ENCODE measurements at places on chromosomes 12 and 14.

DNA sequence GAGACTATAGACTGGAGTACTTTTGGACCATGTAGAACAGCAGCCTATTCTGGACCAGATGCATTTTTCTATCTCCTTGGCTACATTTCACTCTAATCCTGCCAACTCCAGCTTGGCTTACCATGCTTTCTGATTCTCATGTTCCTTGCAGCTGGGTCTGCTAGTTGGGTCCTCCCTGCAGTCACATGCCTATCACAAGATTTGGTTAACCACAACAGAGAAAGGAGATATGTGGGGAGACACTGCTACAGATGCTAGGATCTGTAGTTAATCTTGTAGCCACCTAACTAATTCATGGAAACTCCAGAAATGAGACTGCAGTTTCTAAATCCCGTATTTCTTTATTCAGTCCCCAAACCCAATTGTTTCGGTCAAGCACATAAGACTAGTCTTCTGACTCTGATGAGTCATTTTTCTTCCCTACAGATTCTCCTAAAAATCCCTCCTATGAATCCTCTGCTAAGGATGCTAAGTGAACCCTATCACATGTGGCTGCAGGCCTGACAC, 410.6 kb downstream of the DAD1 start:
- H3K27ac ChIP-seq = no peak overlapping the region
- peaks cover 19% of the 10 kb centered on the region for H3K4me1 ChIP-seq
- no peak for DNase-seq
- H3K36me3 ChIP-seq = no peaks in the 10 kb centered on the region
- H3K4me3 ChIP-seq = no peak overlapping the region

DNA sequence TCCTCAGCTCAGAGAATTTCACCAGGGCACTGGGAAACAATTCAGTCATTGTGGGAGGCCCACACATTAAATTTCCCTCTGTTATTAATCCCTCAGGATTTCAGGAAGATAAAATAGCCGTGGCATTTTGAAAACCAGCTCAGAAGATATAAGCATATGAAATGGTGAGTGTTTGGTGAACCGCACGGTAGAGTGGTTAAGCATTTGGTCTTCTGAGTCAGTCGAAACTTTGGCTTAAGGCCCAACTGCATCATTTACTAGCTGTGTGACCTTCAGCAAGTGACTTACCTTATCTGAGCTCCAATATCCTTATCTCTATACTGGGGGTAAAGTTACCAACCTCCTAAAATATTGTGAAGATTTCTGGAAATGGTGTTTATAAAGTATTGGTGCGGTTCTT, 5.2 kb upstream of the VRK1 start:
- peaks cover 9% of the 10 kb centered on the region for H3K4me1 ChIP-seq
- no peaks in the 10 kb centered on the region for H3K36me3 ChIP-seq
- H3K4me3 ChIP-seq = no peak overlapping the region
- peaks cover 13% of the 10 kb centered on the region for H3K27me3 ChIP-seq
- no peak overlapping the region for H3K27ac ChIP-seq

DNA sequence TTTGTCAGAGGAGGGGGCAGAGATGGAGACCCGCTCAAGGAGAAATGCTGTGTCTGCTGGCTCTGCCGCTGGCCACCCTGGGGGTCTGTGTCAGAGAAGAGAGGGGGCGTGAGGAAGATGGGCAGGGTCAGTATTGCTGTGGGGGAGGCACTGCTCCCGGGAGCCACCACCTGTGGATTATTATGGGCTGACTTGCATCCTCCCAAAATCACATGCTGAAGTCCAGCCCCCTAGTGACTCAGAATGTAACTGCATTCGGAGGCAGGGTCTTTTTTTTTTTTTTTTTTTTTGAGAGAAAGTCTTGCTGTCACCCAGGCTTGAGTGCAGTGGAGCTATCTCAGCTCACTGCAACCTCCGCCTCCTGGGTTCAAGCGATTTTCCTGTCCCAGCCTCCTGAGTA, 12.3 kb downstream of the ABCD4 start:
- no peaks in the 10 kb centered on the region for H3K27me3 ChIP-seq
- no peak overlapping the region for H3K27ac ChIP-seq
- no peak overlapping the region for H3K4me3 ChIP-seq
- H3K4me1 ChIP-seq = no peaks in the 10 kb centered on the region
- H3K36me3 ChIP-seq = peaks cover 24% of the 10 kb centered on the region

GRCh38 chr14:89293314-89293916, 123.6 kb downstream of the FOXN3 start:
- no peaks in the 10 kb centered on the region for H3K4me1 ChIP-seq
- no peak for DNase-seq
- no peak overlapping the region for H3K27ac ChIP-seq
- H3K36me3 ChIP-seq = peaks cover 2% of the 10 kb centered on the region
- H3K27me3 ChIP-seq = no peaks in the 10 kb centered on the region
- H3K4me3 ChIP-seq = no peak overlapping the region

DNA sequence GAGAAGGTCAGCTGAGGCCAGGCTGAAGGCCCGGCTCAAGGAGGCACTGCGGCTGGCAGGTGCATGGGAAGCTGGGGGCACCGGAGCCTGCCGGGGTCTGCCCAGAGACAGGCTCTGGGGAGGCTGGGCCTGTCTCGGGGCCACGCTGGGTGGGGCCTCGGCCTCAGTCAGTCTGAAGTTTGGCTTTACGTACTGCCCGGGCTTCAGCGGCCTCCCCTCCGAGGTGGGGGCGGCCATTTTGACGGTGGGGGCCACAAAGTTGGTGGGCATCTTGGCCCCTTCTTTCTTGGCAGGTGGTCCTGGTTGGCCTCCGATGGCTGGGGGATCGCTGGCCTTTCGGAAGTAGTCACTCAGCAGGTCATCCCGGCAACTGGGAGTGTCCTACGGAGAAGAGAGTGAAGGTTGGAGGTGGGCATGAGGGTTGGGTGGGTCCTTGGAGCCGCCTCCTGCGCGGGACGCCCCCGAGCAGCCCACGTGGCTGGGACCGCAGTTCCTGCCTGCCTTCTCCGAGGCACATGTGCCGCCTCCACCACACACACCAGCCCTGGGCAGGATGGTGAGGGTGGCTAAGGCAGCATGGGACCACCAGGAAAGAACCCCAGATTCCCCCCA, 28.9 kb upstream of the GPR68 start:
- no peaks in the 10 kb centered on the region for H3K27me3 ChIP-seq
- DNase-seq = no peak
- H3K36me3 ChIP-seq = peaks cover 65% of the 10 kb centered on the region
- no peak overlapping the region for H3K4me3 ChIP-seq
- H3K4me1 ChIP-seq = peaks cover 3% of the 10 kb centered on the region
- H3K27ac ChIP-seq = no peak overlapping the region

- no peaks in the 10 kb centered on the region for H3K4me1 ChIP-seq
- no peak overlapping the region for H3K4me3 ChIP-seq
- H3K27ac ChIP-seq = no peak overlapping the region
- DNase-seq = no peak
- no peaks in the 10 kb centered on the region for H3K36me3 ChIP-seq
These were observed 950.7 kb upstream of the FLRT2 start for GRCh38 chr14:84579292-84579691.

GRCh38 chr14:66508547-66508845, 549 bp downstream of the GPHN start:
- no peaks in the 10 kb centered on the region for H3K36me3 ChIP-seq
- peaks cover 23% of the 10 kb centered on the region for H3K27me3 ChIP-seq
- no peak for DNase-seq
- peak overlapping the region; percentile 83 for H3K27ac ChIP-seq
- H3K4me1 ChIP-seq = peaks cover 43% of the 10 kb centered on the region

GRCh38 chr12:78767264-78767981, 97.2 kb upstream of the SYT1 start:
- no peaks in the 10 kb centered on the region for H3K36me3 ChIP-seq
- no peak overlapping the region for H3K4me3 ChIP-seq
- no peak for DNase-seq
- H3K27ac ChIP-seq = no peak overlapping the region

DNA sequence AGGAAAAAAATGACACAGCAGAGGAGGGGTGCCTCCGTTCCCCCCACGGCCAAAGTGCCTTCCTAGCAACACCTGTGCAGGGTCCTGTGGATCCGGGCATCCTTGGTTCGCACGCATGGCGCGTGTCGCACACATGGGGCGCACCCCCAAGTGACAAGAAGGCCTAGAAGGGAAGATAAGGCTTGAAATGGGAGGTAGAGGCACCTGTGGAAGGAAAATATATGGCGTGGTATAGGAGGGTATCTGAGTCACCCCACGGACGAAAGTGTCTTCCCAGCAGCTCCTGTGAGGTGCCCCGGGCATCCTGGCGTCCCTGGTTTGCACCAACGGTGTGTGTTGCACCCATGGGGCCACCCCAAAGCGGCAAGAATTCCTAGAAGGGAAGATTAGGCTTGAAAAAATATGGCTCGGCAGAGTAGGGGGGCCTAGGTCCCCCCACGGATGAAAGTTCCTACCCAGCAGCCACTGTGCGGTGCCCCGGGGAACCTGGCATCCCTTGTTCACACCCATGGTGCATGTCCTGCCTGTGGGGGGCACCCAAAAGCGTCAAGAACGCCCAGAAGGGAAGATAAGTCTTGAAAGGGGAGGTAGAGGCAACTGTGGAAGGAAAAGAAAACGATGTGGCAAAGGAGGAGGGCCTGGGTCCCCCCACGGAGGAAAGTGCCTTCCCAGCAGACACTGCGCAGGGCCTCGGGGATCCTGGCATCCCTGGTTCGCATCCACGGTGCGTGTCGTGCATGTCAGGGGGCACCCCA, 280.0 kb downstream of the ALG10 start:
- peaks cover 10% of the 10 kb centered on the region for H3K36me3 ChIP-seq
- no peak overlapping the region for H3K4me3 ChIP-seq
- H3K27me3 ChIP-seq = no peaks in the 10 kb centered on the region
- no peaks in the 10 kb centered on the region for H3K4me1 ChIP-seq
- no peak overlapping the region for H3K27ac ChIP-seq
- DNase-seq = no peak

DNA sequence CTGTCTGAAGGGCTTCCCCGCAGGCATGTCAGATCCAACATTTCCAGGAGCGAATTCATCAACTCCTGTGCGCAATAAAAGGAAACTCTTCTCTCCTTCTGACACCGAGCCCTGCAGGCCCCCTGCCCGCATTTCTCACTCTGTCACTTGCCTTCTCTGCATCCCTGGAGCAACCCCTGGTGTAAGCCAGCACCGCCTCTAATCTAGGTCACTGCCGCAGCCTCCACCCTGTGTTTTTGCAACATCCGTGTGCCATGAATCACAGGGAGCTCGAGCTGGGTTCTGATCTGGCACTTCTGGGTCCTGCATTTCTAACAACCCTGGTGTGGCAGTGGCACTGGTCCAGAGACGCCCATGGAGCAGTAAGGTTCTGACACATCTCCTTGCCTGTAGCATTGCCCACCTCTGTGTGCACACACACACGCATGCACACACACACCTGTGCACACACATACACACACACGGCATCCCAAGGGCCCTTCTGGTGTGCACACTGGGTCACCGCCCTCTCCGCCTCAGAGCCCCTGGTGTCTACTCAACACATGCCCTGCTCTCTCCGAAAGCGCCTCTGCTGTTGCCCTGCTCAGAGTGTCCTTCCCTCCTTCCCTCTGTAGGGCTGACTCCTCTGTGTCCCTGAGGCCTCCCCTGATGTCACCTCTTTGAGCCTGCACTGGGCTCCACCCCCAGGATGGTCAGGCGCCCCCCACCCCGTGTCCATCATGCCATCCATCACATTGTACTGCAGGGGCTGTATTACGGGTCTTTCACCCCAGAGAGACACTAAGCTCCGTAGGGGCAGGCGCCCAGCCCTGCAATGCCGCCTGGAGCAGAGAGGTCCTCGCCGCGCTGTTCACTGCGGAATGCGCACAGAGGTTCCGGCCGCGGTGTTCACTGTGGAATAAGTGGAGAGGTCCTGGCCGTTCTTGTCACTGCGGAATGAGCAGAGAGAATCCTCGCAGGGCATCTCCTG, 111.4 kb upstream of the SFSWAP start:
- H3K4me1 ChIP-seq = peaks cover 41% of the 10 kb centered on the region
- no peaks in the 10 kb centered on the region for H3K27me3 ChIP-seq
- H3K27ac ChIP-seq = no peak overlapping the region
- H3K4me3 ChIP-seq = no peak overlapping the region
- no peak for DNase-seq
- no peaks in the 10 kb centered on the region for H3K36me3 ChIP-seq

DNA sequence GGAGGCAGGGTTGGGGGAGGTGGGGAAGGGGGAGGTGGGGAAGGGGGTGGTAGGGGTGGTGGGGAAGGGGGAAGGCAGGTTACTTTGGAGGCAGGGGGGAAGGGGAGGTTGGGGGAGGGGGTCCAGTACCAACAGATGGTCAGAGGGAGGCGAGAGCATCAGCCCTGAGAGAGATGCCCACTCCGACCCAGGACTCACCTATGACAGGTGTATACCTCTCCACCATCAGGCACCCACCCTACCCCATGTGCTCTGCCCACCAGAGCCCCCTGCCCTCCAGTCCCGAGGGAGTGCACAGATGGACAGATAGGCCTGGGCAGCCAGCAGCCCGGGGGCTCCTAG, 18.6 kb downstream of the JAG2 start:
- no peaks in the 10 kb centered on the region for H3K4me1 ChIP-seq
- no peak for DNase-seq
- no peak overlapping the region for H3K27ac ChIP-seq

GRCh38 chr14:79279645-79280597, 931.4 kb downstream of the DIO2 start:
- H3K27me3 ChIP-seq = peaks cover 38% of the 10 kb centered on the region
- peaks cover 4% of the 10 kb centered on the region for H3K36me3 ChIP-seq
- H3K4me3 ChIP-seq = no peak overlapping the region
- no peak for DNase-seq
- no peak overlapping the region for H3K27ac ChIP-seq
- H3K4me1 ChIP-seq = no peaks in the 10 kb centered on the region

DNA sequence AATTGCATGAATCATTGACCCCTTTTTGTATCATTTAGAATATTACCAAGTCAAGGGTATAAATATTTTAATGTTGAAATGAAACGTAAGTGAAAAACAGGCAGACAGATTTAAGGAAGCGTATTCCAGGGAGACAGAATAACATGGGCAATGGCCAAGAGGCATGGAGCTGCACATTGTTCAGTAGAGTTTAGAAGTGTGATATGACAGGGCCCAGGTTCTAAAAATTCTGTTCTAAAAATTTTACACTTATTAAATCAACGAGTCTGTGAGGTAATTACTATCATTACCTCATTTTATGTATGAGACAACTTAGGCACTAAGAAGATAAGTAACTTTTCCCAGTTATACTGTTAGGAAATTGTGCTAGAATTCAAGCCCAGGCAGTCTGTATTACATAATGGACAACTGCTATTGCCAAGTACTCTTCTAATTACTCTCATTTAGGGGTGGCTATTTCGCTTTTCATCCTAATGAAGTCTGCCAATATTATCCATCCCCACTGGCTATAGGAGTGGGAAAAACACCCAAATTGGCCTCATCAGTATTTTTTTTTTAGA, 103.2 kb upstream of the NAV3 start:
- no peak overlapping the region for H3K27ac ChIP-seq
- no peaks in the 10 kb centered on the region for H3K36me3 ChIP-seq
- DNase-seq = no peak

DNA sequence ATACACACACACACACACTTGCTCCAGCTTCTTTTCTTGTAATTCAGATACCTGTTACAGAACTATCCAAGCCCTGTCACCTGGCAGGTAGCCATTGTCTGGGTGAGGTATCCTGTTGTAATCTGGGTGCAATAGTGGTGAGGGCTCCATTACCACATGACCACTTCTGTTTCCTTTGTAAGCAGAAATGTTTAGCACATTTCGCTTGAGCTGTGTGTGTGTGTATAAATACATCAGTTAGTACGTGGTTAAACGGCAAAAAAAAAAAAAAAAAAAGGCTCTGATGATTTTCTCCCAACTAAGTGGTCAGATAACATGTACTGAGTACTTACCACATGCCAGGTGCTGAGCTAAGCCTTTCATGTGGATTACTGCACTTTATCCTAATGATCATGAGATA, 129.3 kb upstream of the SSTR1 start:
- H3K27me3 ChIP-seq = peaks cover 3% of the 10 kb centered on the region
- peak overlapping the region; percentile 61 for H3K27ac ChIP-seq
- peaks cover 11% of the 10 kb centered on the region for H3K36me3 ChIP-seq

Measured in activated CD4-positive, alpha-beta memory T cell treated with anti-CD3 and anti-CD28 coated beads, Interleukin-2, amount 10 ng/mL, durations not matched to agents 7 days and 5 days (primary cell).